Stimulated activated naive B cell treated with anti-CD40 and anti-IgM and Interleukin-4, amounts not matched to agents 10 μg/mL and 1 μg/mL and 100 μg/mL, for 72 hours (primary cell): ENCODE measurements at places on chromosomes 3 and 15.

DNA sequence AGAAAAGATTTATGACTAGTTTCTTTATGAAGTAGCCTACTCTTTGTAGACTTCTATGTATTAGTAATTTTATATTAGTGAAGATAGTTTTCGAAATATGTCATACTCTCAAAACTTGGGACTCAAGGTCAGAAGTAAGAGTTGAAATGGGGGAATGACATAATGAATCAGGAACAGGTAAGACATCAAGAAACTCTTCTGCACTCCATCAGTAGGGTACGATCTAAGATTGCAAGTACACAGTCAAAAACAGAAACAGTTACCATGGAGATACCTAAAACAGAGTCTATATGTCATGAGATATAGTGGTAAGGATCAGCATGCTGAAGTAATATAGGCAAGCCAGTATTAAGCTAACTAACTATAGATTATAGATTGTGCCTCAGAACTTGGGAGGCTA is 187.0 kb upstream of the MLF1 start:
- DNase-seq, result no peak

- DNase-seq, result no peak
Observed at GRCh38 chr3:128193168-128193567, 39.9 kb downstream of the EEFSEC start.

- no peak for DNase-seq
Observed at GRCh38 chr3:190043741-190044140, 77.0 kb downstream of the P3H2 start.

DNA sequence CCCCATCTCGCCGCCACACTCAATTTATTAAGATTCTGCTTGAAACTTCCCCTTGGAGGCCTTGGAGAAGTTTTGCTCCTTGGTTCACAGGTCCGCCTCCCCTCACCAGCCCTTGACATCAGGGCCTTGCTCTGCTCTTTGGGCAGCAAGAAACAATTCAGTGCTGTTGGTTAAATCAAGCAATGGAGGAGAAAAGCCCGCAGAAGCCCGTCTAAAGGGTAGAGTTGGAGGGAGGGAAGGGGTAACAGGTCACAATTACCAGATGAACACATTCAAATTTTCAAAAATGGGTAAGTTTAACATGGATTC is 429 bp downstream of the PARP9 start:
- DNase-seq, result no peak

- no peak for DNase-seq
Observed at GRCh38 chr3:183391460-183391859, 37.0 kb downstream of the MCF2L2 start.

- no peak for DNase-seq
Observed at GRCh38 chr15:52082197-52083036, 30.2 kb downstream of the BCL2L10 start.

GRCh38 chr3:24042174-24043059 is 97.3 kb downstream of the NR1D2 start:
- no peak for DNase-seq

DNA sequence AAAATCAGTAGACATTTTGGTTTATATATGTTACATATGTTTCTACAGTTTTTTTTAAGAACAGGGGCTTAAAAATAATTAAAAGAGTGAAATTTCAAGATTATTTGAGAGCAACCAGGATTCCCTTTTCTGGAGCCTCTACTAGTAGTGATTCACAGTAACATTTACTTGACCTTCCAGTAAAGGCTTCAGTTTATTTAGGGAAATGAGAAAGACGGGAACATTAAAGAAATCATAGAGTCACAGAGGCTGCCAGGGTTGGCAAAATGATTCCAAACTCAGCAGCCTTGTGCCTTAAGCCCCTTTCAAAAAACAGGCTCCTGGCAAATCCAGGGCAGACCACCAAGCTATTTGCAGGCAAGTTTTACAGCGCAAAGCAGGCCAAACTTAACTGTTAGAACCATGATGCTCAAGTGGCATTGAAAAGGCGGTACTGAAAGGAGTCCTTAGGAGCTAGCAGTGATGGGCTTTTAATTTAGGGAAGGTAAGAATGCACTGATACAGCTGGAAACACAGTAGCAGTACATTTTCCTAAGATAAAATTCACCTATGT is 201.1 kb upstream of the ADAMTS9 start:
- no peak for DNase-seq

DNA sequence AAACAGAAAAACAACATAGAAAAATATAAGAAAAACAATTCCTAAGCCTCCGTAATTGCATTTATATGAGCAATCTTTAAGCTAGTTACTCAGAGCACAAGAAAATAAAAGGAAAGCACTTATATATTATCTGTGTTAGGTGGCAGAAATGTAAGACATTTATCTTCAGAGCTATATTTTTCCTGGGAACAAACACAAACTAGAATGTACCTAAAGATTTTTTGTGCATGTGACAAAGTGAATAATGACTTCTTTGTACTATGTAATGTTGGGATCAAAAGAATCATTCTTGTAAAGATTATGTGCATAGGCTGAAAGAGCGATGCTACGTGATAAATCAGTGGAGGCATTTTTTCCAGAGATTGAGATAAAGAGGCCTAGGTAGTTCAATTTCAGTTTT is 111.3 kb upstream of the GMNC start:
- no peak for DNase-seq
